ENCODE measurements at places on chromosomes 2 and 18.

DNA sequence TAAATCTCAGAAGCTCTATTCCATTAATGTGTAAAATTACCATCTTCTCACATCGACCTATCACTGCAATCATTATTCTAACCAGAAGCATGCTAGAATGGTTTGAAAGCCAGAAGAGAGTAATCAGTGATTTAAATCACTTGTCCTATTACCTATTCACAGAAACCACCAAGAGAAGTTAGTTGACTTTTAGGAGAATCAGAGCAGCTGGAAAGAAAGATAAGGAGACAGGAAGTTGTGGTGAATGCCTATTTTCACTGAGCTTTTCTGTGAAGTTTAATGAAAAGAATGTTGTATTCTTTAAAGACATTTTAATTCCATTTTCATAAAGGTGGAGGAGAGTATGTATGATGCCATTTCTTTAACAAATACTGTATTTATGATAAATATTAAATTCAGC lies 352.6 kb upstream of the CRIM1 start:
- DNase-seq: no peak

DNA sequence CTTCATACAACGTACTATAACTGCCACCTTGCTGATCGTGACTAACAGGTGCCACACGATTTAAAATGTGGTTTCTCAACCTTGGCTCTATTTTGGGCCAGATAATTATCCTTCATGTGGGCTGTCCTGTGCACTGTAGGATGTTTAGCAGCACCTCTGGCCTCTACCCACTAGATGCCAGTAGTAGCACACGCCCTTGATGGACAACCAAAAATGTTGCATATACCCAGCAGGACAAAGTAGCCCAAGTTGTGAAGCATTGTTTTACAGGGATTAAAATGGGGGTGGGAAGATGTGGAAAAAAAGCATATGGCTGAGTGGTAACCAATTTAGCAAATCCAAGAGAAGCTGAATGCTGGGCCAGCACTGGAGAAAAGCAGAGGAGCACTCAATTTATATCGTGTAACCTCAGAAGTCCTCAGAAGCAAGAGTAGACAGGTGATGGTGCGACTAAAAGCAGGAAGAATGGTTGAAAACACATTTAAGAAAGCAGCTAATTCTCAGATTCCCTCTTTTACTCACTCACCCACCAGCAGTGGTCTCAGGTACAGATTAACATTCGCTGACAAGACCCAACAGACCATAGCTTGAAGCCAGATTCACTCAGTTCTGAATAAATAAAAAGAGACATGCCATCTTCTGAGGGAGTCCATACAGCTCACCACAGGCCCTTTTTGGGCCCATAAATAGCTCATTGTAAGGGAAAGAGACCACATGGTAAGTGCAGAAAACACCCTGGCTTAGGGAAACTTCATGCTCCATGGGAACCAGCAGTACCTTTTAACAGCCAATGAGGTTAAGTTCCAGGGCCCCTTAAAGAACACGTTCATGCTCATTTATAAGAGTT lies 50.6 kb downstream of the RAPH1 start:
- peak; percentile 30 for DNase-seq

- DNase-seq: peak; percentile 77
Measured at GRCh38 chr2:38076710-38077430, 919 bp upstream of the CYP1B1 start.

- no peak for DNase-seq
Measured at GRCh38 chr2:234691214-234691575, 194.3 kb upstream of the ARL4C start.

GRCh38 chr2:157940024-157940423 lies 63.9 kb upstream of the ACVR1 start:
- DNase-seq: no peak

DNA sequence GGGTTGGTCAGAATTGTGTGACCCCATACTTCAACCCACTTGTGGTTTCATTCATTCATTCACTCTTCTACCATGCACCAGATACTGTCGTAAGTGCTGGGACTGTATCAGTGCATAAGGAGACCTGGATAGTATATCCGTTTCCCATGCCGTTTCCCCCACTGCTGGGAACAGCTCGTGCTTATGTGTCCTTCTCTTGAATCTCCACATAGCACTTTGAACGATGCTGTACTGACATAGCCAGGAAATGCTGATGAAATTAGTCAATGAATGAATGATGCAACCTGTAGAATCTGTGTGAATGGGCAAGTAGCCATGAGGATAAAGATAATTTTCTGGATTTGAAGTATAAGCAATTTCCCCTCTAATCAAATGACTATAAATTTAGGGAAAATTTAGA lies 276.1 kb downstream of the BCL2 start:
- DNase-seq: no peak

DNA sequence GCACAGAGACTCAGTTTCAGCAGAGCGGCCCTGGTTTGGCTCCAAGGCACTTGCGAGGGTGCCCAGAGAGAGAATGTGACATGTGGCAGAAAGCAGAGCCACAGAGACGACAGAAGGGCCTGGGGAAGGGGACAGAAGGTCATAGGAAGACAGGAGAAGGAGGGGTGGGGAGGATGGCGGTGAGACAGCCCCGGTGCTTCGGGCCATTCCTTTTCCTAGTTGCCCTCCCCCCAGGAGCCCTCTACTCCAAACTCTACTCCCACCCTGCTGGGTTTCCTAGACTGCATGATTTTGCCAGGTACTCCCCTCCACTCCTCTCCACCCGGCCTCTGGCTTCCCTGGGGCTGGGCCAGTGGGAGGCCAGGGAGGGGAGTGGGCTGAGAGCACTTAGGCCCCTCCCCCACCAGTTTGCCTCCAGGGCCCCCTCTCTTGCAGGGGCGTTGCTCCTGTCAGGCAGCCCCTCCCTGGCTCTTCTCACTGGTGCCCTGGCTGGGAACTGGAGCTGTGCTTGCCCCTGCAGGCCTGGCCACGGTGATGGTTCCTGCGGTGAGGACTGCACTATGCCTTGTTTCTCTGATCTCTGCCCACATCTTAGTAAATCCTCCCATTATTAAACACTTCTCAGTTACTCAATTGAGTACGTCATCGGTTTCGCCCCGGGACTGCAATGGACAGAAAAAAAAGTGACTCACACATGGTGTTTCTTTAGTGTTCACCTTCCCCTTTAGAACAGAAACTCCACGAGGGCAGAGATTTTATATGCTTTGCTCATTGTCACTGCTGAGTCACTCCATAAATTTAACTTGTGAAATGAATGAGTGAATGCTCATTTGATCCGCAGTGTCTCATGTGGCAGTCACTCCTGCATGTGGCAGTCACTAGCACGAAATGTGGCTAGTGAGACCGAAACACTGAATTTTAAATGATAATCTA lies 58.7 kb upstream of the SP3 start:
- peak; percentile 57 for DNase-seq

DNA sequence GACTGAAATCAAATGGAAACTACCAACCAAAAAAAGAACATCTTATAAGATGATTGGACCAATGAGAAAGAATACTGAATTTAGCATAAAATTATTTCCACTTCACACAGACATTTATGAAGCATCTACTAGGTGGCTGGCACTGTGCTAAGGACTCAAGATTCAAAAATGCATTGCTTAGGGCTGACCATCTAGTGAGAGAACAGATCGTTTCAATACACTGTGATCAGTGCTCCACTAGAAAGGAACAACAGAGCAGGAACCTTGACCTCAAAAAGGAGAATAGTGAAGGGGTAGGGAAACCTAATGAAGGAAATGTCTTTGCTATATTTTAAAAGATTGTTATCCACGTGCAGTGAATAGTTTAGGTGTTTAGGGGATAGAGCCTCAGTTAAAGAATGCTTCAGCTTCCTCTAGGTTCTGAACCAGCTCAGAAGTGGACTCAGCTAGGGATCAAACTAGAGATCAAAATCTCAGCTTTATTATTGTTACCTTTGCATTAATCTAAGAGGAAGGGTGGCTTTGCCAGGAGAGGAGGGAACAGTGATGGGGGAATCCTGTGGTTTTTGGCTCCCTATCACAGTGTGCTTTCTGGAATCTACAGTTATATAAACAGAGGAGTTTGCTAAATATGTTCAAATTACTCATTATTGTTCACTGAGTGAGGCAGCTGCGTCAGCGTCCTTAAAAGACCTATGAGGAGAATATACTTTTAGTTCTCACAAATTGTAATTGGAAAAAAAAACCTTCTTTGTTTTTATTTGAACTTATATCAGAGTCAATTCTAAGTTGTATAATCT lies 16.2 kb upstream of the BBS5 start:
- no peak for DNase-seq

DNA sequence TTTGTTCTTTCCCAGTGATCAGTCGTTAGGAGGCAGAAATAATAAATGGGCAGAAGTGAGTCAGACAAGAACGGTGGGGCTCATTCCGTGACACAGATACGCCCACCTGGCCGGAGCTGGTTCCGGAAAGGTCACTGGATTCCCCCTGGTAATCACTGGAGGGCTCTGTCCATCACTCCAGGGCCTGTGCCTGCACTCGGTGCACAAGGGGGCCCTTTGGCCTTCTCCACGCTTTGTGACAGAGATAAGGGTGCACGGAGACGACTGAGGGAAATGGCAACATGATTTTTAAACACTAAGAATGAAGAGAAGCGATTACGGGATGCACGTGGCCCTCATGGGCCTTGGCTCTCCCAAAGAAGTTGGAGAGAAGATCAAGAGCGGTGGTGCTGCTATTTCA lies 84.4 kb downstream of the PTGR3 start:
- no peak for DNase-seq

DNA sequence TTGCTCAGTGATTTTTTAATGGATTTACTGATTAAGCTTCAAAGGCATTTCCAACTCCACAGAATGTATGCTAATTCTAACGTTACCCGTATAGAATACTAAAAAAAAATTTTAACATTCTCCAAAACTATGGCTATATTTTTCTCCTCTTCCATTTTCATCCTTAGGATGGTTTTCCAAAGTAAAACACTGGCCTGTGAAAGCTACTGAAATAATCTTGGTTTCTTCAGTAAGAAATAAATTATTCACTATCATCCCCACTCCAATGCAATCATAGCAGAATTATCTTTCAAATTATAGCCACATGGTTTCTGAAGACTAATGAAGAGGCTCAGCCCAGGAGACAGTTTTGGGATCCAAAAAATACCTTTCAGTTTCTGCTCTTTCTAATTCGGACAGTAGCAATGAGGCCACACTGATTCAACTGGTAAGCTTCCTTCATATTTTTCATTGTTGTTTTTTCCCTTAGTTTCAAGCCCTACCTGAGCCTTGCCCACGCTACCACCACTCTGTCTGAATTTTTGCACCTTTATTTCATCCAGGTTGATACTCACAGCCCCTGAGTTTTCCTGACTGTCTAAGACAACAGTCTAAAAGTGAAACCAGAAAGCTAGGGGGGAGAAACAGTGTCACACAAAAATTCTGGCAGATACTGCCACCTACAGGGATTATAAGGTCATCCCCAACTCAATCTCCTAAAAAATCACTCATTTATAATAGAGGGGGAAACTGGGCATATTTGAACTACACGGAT lies 887.9 kb downstream of the NRXN1 start:
- DNase-seq: no peak

GRCh38 chr18:74728586-74728985 lies 130.9 kb downstream of the ZNF407 start:
- DNase-seq: no peak

DNA sequence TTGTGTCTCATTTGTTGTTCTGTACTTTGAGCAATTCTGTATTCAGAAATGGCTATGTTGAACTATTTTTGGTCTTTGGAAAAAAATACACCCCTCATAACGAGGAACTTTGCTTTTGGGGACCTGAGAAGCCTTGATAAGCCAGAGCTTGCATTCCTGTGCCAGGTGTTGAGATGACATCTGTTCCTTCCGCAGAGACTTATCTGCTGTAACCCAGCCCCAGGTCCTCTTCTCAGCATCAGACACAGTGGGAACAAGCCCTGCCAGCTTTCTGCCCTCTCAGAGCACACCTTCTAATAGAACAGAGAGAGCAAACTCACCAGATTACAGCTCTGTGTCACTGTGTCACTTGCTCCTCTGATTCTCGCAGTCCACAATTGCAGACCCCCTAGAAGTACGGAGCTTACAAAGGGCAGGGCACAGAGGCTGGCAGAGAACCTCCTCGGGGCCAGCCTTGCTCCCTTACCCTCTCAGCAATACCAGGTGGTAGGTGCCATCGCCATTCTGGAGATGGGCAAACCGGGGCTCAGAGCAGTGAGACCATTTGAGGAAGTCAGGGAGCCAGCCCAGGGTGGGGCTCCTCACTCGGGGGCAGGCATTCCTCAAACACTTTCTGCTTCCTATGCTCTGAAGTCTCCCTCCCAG lies 97.4 kb downstream of the DDX1 start:
- DNase-seq: no peak

DNA sequence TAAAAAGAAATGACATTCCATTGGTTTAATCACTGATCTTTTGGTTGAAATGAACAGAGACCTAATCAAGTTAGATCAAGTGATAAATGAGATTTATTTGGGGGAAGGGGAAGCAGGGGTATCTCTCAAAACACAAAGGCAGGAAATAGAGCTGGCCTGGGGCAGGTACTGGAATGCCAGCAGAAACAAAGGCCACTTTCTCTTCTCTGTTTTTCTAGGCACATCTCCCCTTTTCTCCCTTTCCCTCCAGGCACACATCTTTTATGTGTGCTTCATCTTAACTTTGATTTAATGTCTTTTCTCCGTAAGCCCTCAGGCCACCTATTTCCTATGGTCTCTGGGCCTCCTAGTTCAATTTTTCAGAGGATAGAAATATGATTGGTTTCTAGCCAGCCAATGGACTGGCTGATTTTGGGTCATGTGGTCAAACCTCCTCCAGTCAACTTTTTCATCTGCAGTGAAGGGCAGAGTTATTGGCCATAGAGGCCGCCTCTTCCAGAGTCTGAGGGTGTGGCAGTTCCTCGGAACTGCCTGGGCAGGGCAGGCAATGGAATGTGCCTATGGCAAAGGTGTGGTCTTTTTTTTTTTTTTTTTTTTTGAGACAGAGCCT lies 58.9 kb upstream of the FAM136A start:
- DNase-seq: no peak

- DNase-seq: no peak
Measured at GRCh38 chr2:135948141-135948540, 37.3 kb downstream of the DARS1 start.

- DNase-seq: no peak
Measured at GRCh38 chr18:26293982-26294381, 67.7 kb downstream of the TAF4B start.

DNA sequence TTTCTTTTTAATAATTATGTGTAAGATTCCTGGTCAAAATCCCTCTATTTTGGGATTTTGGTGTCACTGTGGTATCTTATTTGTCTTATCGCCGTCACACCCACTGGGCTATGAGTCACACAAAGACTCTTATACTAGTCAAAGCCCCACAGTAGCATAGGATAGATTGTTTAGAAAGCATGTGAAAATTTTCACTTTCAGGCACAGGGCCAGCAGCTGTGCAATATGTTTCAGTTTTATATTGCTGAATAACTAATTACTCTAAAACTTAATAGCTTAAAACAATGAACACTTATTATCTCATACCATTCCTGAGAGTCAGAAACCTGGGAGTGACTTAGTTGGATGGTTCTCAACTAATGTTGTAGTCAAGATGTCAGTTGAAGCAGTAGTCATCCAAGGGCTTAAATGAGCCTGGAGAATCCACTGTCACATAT lies 24.0 kb downstream of the CFAP210 start:
- no peak for DNase-seq

Measured in stimulated activated CD4-positive, alpha-beta T cell treated with anti-CD3 and anti-CD28 coated beads, Interleukin-2, amount 100 ng/mL, for 24 hours (primary cell).